ENCODE measurements at places on chromosomes 1 and 21.

DNA sequence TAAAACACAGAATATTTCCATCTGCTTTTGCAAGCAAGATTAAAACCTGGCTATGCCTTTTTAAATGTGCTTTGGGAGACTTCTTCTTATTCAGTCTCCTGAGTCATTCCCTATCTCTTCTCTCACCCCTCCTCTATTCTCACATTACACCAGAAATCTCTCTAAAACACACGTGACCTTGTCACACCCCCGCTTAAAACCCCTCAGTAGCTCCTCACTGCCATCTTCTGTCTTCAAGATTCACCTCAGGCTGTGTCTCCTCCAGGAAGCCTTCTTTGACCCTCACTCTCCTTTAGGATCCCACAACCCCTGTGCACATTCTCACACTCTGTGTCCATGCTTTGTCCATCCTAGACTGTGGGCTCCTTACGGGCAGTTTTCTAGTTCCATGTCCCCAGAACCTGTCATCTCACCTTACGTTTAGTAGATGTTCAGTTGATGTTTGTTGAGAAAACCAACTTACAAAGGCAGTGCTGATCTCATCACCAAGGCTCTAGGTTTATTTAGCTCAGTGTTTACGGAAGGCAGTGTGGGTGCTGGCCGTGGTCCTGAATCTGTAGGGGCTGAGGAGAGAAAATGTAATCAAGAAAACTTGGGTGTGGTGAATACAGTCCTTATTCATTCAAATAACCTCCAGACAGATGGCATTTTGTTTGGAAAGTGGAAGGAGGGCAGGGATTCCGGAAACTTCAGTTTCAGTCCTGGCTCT is 143.5 kb downstream of the DMRTA2 start:
- DNase-seq, result no peak

- no peak for DNase-seq
These were observed 31.1 kb downstream of the RRP1 start for GRCh38 chr21:43820466-43820865.

DNA sequence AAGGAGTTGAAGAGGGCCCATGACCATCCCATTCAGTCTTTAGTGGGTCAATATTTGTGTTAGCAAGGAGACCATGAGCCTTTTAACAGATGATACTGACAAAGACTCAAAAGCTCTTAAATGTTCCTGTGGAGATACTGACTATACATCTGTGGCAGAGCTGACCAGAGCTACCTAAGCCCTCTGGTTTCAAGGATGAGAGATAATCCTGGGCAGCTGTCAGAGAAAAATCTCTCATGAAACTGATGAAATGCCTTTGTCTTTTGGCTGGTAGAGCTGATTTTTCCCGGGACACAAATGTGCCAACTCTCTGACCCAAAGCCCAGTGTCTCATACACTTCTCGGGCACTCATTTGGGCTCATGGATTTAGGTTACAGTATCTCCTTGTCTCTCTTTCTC is 100.9 kb downstream of the XCL2 start:
- no peak for DNase-seq

GRCh38 chr1:62309906-62310305 is 9.3 kb downstream of the KANK4 start:
- DNase-seq, result no peak

DNA sequence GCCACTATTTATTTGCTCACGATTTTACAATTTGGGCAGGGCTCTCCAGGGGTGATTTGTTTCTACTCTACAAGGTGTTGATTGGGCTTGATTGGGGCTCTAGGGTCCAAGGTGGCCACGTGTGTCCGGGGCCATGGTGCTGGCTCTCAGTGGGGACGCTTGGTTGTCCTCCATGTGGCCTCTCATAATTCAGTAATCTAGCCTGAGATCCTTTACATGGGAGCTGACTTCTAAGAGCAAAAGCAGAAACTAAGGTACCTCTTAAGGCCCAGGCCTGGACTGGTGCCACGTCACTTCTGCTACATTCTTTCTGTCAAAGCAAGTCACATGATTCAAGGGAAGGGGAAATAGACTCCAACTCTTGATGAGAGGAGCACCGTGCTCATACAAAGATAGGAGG is 8.1 kb upstream of the PSRC1 start:
- no peak for DNase-seq

DNA sequence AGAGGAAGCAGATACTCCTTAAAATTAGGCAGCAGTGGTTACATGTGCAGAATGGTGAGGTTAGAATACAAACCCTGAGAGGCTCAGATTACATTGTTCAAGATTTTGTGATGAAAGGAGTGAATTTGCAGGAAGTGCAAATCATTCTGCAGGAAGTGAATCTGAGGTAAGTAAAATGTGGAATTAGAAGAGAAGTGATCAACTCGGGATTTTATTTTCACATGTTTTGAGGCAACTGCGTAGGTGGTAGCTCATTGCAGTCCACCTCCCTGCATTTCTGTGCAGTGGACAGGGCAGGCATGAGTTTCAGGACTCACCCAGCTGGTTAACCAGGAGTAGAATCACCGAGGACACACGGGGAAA is 2.1 kb upstream of the PLA2G2C start:
- no peak for DNase-seq

Measured in activated CD4-positive, alpha-beta T cell treated with anti-CD3 and anti-CD28 coated beads, Interleukin-2, amount 50 U/mL, for 48 hours (primary cell).